ENCODE measurements at places on chromosomes 11 and 22. TPM values are rescaled to one million over a fixed set of nuclear protein-coding genes. Genes with fewer than 3 reads are reported as not detected.

The OR6A2 gene
- total RNA-seq = not detected

The TRIM49 gene
- not detected for total RNA-seq

The RFPL2 gene
- total RNA-seq = 0.10 TPM

GRCh38 chr11:118215262-118215661, 9.5 kb downstream of the JAML start:
- no peak for DNase-seq

GRCh38 chr22:48594016-48594756, 1233.5 kb downstream of the BRD1 start:
- DNase-seq = no peak

GRCh38 chr11:92687724-92688123, 281.7 kb upstream of the MTNR1B start:
- DNase-seq = no peak

All from renal cortical epithelial cell (primary cell).